Pericardium fibroblast (primary cell): ENCODE measurements at places on chromosomes 4 and X. TPM values are rescaled to one million over a fixed set of nuclear protein-coding genes. Genes with fewer than 3 reads are reported as not detected.

TRIML2 gene
- total RNA-seq: not detected in 2 replicates

PLXNB3 gene
- 1.6 and 7.5 TPM in 2 replicates for total RNA-seq

ALPK1 gene
- total RNA-seq: 6.1 and 19.7 TPM in 2 replicates

CTAG2 gene
- total RNA-seq: not detected in 2 replicates

CCNA2 gene
- 3.5 and 6.0 TPM in 2 replicates for total RNA-seq

SLC49A3 gene
- 5.7 and 7.6 TPM in 2 replicates for total RNA-seq

SPIN2A gene
- total RNA-seq: 0.09 and 1.4 TPM in 2 replicates
